ENCODE measurements at places on chromosomes 7 and 10.

GRCh38 chr10:93752761-93753160 lies 5.0 kb upstream of the LGI1 start:
- DNase-seq, result no peak

DNA sequence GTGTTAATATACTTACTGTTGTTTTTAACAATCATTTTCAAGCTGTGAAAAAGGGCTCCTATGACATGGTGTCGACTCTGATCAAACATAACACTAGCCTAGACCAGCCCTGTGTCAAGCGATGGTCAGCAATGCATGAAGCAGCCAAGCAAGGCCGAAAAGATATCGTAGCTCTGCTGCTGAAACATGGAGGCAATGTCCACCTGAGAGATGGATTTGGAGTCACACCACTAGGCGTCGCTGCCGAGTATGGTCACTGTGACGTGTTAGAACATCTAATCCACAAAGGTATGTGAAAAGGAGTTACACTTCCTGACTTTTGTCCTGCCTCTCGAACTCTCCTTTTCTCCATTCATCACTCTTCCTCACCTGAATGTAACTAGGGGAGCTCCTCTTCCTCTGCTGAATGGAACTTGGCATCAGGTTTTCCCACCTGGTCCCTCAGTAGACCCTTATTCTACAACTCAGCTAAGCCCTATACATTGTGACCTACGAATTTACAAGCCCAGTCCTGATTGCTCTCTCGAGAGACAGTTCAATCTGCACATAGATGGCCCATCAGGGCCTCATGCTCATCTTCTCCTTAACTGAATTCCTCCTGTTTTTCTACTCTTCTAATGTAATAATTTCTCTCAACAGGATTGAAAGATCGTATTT lies 23.0 kb downstream of the ASB15 start:
- DNase-seq, result peak; percentile 37

- DNase-seq, result no peak
These were observed 24.8 kb upstream of the UNC5B start for GRCh38 chr10:71187600-71187999.

DNA sequence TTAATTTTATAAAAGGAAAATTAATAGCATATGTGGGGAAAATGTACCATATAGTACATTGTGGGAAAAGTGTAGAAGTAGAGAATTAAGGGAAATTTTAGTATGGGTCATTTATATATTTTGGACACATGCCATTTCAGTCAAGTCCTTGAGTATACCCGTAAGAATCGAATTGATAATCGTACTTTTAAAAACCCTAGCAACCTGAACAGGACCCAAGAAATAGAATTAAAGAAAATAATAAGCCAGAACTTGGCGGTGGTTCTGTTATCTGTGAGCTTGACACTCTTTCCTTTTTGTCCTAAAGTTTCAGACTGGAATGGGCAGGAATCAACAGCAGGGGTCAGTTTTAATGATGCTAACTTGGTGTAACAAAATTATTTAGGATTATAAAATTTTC lies 221.0 kb downstream of the CDK14 start:
- no peak for DNase-seq

DNA sequence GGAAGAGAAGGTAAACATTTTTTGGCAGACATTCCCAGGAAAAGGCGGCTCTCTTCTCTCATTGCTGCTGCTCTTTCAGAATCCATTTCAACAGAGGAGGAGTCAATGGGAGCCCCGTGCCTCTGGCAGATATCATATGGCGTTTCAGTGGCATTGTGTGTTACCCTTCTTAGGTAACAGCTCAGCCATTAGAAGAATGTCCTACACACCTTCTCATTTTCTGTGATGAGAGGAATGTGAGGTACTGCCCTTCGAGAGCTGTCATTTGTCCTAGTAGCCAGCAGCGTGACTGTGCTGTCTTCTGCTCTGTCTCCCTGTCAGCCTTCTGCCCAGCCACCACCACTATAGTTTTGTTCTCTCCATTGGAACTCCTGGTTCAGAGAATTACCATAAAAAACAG lies 102.4 kb downstream of the EGFR start:
- no peak for DNase-seq

DNA sequence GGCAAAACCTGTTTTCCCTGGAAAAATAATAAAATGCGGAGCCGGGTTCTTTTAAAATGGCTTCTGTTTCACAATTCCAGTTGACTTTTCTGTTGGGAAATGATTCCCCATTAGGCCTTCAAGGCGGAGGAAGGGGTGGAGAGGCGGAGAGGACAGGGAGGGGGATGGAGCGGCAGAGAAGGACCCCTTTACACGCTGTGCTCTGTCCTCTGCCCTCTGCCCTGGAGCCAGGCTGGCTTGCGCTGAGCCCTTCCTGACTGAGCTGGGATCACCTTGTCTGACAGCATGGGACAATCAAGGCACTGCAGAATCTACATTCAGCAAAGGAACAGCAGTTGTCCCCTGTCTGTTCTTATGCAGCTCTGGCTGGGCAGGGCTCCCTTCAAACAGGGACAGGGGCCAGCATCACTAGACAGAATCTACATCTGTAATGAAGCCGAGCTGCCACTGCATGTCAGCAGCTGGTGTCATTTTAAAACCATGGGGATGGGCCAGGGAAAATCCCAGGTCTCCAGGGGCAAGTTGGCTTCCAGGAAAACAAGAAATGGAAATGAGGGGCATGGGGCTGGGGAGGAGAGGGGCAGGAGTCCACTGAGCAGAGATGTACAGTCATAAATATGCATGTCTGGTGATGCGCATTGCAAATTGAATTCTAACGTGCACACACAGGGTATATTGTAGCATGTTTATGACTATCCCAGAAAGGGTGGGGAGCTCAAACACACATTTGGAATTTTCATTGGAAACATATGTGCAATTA lies 120.0 kb downstream of the MKX start:
- no peak for DNase-seq

GRCh38 chr10:71850021-71850742 lies 869 bp downstream of the PSAP start:
- DNase-seq, result no peak

DNA sequence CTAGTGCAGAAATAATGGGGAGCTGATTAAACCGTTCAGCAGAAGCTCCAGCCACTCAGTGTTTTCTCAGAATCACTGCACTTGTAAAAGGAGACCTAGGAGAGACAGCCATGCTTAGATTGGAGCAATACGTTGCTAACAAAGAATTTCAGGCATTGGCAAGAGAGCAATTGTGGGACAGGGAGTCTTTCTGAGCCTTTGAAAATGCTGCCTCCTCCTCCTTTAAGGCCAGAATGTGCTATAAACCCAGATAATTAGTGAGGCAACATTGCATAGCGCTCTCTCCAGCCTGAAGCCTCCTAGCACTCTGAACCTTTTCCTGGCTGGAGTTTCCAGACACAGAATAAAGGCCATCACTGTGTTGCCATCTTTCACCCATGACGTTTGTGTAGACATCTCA lies 18.5 kb upstream of the PTPRN2 start:
- no peak for DNase-seq

DNA sequence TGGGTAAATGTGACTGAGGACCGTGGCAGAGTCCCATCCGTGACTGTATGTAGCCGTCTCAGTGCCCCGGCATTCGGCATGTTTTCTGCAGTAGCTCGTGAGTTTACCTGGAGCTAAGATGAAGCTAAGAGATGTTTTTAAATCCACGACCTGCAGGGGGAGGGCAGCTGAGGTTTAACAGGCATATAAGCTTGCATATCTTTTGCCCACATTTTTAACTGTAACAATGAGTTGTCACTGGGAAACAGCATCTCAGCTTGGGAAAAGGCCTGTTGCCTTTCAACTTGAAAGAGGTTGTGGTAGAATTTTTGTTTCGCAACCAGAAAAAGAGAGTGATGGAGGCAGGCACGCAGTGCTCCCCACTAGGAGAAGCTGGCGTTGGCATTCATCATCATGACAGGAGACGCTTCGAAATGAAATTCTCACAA lies 77.7 kb downstream of the CELF2 start:
- DNase-seq, result no peak

DNA sequence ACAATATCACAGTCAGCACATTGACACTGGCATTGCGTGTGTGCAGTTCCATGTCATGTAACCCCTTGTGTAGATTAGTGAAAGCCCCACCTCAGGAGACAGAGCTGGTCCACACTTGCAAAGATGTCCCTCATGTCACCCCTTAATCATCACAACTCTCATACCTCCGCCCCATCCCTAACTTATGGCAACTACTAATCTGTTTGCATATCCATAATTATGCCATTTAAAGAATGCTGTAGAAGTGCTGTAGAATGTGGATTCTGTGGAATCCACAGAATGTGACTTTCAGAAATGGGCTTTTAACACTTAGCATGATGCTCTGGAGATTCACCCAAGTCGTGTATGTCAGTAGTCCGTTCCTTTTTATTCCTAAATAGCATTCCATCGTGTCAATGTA lies 102.8 kb upstream of the VSTM2A start:
- DNase-seq, result no peak

- peak; percentile 8 for DNase-seq
These were observed 23.3 kb upstream of the ZNF273 start for GRCh38 chr7:64879800-64880199.

GRCh38 chr10:45001381-45002148 lies 842 bp downstream of the ZNF22 start:
- no peak for DNase-seq

- no peak for DNase-seq
These were observed 71.3 kb upstream of the PDGFA start for GRCh38 chr7:590731-591551.

- no peak for DNase-seq
These were observed 2.5 kb downstream of the GIMAP7 start for GRCh38 chr7:150516956-150517745.

DNA sequence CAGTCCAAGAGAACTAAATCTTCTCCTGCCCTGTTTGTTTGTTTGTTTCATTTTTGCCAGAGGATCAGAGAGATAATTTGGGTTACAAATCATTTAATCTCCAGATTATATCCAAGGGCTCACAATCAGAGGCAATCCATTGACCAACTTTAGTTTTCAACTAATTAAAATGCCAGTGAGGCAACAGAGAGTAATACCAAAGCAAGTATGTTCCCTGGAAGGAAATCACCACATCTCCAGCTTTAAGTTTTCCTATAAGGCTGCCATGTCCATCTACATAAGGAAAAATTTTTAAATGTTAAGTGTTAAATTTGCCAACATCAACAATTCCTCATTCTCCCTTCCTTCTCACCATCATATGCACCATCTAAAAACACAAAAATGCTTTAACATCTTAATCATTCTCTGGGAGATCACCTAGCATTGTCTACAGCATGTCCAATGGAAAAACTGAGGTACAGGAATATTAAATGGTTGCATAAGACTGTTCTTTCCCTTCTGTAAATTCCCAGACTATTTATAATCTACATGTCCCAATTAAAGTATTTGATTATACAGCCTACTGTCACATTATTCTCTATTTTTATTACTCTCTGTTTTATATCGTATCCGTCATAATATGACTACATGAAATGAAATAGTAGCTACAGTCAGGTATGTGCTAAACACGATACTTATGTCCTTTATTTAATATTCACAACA lies 14.1 kb downstream of the USP54 start:
- DNase-seq, result no peak

- DNase-seq, result no peak
These were observed 43.6 kb downstream of the MKX start for GRCh38 chr10:27701938-27702537.

- DNase-seq, result no peak
These were observed 168.1 kb upstream of the MALRD1 start for GRCh38 chr10:18880530-18880929.

DNA sequence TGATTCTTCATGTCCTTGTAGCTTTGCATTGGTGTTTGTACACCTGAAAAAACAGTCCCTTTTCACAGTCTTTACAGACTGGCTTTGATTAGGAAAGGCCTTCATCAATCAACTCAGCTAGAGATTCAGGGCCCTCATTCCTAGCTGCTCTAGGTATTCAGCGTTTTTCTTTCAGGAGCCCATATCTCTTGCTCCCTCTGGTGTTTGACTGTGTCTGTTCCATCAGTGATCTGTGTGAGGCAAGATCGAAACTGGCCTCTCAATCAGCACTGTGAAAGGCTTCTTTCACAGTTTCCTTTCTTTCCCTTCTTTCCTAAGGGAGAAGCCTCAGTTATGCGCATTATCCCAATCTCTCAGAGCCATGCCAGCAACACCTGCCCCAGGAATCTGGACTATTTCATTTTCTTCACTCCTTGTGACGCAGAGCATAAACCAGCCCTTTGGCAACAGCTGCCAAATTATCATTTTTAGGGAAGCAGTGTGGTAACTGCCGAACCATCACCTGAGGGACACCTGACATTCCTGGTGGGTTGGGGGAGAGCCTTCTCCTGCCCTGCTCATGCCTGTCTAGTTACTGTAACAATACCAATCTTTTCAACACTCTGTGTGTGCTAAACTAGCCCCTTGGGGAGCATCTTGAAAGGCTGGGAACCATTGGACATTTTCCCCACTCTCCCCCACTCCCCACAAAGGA lies 75.7 kb upstream of the CCDC71L start:
- peak; percentile 39 for DNase-seq

- DNase-seq, result no peak
These were observed 82.5 kb upstream of the PRR15 start for GRCh38 chr7:29480934-29481651.

DNA sequence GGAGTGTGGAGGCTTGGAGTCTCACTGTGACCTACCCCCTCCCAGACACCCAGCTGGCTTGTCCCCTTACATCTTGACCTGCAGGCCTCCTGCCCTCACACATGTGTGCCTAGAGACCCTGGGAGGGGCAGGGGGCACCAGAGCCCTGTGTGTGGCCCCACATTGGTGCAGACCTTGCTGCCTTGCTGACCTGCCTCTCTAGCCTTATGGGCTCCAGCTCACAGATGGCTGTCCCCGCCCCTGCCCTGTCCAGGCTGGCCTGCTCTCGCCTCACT lies 9.4 kb downstream of the ADAMTS14 start:
- DNase-seq, result no peak

DNA sequence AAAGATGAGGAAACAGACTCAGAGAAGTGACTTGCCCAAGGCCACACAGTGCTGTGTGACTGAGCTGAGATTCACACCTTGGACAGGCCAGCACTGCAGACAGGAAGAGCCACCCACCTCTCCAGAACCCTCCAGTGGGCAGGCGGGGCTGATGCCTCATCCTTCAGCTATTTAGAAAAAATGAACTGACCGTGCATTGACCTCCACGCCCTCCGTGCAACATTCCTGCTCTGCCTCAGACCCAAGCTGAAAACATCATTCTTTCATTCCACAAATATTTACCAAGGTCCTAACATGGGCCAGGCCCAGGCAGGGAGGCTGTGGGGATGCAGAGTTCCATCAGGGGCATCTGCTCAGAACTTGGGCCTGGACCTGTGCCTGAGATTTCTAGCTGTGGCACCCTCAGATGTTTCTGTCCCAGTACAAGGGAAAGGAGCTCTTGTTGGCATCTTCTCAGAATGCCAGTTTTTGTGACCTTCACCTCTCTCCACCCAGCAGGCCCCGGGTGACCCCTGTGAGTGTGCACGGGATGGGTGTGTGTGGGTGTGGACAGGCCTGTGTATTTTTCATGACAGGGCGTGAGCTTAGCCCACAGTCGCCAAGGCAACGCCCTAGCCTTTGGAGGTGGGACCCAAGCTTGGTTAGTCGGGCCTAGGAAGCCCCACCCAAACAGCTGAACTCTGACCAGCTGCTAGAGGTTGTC lies 6.5 kb downstream of the VSIR start:
- no peak for DNase-seq
